Glomerular endothelial cell (primary cell): ENCODE measurements at places on chromosomes 5 and 9.

DNA sequence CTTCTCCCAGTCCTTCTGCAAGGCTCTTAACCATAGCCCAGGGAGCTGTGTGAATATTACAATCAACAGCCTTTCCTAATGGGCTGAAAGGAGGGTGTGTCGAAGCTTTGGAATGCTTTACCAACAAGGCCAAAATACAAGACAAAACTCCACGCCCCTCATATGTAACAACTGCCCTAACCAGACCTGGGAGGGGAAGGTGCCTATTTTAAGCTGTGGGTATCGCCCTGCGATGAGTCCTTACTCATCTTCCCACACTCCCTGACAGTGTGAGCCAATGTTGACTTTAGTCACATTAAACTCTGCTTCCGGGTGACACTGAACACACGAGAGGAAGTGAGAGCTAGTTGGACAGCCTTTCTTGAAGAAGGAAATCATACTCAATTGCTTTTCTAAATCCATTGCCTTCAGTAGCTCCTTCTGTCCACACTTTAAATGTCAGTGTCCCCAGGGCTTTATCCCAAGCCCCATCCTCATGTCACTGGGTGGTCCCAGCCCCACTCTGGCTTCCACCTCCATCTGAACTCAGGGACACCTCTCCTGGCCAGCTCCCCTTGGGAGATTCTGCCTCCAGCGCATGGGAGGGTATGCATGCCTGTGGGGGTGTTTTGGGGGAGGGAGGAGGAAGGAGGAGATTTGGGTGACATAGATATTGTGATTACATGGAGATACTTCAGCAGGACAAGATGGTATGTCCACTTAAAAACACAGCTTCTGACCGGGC is 6.5 kb upstream of the TBC1D9B start:
- DNase-seq = no peak

DNA sequence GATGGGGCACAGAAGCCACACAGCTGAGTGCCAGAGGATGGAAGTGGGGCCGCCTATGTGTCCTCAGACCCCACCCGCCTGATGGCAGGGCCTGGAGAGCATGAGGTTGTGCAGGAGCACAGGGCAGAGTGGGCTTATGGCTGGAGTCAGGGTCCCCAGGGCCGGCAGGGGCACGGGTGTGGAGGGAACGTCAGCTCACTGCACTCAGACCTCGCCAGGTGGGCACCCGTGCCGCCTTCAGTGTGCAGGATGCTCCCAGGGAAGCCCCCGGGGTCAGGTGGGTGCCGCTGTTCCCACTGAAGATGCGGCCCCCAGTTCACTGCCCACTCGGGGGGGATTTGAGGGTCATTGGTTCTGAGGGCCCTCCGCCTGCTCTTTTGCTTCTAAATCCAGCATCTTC is 34.9 kb downstream of the EXOC3 start:
- DNase-seq = no peak

DNA sequence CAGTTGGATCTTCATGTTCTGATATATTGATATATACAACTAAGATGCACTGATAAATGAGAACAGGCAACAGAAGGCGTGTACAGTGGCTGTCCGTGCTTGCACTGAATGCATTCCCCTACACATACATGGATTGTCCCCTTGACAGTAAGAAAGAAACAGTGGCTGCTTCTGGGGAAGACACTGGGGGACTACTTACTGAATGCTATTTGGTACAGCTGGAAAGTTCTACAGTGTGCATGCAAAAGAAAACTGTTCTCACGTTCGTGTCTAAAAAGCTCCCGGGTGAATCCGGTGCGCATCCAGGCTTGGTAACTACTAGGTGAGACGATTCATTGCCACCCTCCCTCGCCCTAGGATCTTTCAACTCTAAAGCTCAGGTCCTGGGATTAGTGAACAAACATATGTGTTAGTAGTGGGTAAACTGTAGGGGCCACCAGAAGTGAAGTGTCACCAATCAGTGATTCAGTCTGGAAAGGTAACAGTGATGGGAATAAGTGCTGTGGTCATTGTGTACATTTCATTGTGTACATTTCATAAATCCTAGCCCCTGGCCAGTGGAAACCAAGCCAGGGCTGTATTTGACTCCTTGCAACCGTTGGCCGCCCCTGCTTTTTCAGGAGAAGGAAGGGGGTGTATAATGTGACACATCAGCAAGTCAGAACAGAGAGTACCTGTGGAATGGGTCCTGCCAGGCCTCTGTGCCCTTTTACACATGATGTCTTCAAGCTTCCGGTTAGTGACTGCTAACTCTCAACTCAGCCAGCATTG is 46.3 kb upstream of the BOD1 start:
- DNase-seq = no peak

DNA sequence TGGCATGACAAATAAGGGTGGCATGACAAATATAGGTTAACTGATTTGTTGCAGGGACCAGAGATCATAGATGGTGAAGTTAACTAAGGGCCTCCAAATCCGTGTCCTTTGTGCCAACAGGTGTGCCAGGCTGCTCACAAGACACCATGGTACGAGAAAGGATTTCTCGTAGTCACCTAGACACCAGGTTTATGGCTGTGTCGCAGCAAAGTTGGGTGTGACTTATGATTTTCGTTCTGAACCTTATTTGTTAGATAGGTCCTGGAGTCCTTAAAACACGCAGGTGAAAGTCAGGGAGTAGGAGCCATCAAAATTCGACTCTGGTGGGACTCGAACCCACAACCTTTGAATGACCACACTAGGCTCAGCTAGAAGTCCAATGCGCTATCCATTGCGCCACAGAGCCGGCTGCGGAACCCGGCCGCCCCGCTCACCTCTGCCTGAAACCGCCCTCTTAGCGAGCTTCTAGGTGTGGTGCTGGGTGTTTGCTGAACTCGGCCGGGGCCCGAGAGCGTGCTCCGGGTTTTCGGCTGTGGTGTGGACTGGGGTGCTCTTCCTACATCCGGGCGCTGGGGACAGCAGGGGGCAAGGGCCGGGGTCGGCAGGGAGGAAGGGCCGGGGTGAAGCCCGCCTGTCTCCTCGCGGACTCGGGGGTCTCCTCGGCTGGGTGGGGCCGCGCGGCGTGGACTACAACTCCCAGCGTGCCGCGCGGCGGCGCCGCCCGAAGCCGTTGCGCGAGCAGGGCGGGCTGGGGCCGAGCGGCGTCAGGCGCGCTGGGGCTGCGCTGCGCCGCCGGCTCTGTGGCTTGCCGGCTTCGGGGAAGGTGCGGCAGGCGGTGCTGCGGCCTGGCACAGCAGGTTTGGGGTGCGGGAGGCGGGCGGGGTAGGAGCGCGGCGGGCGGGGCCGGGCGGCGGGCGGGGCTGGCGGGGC is at the start of gene SLC27A4:
TSS of gene SLC27A4 (plus strand) at position 767 of the 930 bp plus-strand sequence. CDS start 2,606 bp downstream, outside the sequence.
- DNase-seq = no peak

DNA sequence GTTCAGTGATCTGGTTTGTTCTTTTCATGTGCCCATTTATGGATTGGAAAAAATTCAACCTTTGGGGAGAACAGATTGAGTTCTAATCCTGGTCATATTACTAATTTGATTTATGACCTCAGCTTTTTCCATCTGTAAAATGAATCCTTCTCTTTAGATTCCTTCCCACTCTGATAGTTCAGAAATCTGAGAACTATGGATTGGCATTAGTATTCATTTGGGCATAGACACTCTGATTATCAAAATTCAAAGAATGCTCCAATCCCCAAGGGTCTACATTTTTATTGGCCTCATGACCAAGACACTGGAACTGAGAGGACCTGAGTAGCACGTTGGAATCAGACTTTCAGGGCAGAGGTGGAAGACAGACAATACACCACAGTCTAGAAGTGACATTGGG is 405.9 kb upstream of the PAPPA start:
- DNase-seq = no peak

DNA sequence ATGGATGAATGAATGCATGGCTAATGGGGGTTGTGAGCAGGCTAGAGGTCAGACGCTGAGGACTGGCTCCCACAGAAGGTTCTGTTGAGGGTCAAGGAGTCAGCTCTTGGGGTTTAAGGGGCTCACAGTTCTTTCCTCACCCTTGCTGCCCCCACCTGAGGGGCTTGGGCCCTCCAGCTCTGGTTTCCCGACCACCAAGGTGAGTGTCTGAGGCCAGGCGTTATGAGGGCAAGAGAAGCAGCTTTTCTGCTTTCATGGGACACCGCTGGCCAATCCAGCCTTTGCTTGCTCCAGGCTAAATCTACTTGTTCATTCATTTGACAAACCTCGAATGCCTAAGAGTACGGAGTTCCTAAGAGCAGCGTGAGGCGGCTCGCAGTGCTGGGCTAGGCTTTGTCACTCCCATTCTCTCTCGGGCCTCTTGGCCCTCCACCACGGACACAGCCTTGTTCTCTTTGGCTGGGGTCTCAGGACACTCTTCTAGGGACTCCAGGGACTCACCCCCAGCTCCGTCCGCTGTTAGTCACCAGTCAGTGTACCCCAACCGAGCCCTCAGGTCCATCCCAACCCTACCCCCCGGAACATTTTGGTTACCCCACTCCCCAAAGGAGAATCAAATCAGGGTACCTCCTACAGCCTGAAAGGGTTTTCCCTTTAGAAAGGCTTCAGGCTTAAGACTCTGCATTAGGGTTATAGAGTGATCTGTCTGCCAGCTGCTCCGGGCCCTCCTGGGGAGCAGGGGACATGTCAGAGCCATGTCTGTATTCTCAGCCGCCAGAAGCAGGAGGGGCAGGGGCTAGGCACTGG is 210.1 kb upstream of the MVB12B start:
- no peak for DNase-seq

DNA sequence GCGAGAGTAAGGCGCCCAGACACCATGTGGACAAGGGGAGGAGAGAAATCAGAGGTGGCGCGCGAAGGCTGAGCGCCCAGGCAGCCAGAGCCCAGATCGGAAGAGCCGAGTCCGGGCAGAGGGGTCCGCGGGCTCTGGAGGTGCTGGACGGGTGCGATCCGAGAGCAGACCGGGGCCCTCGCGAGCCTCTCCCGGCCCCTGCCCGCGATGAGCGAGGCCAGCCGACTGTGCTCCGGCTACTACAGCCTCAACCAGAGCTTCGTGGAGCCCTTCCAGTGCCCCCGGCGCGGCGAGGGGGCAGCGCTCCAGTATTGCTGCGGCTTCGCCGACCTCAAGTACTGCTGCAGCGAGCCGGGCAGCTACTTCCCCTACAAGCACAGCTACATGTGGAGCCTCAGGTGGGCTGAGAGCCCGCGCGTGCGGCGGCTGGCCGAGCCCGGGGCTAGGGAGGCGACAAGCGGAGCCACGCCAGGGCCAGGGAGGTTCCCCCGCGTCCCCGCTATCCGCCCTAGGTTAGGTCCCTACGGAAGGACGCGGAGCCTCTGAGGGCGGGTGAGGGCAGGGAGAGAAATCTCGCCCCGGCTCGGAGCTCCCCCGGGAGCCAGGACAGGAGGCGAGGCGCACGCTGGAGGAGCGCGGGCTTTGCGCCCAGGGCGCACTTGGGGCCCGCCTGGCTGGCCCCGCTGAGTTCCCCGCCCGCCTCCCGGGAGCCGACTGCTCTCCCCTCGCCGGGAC is at the start of gene SHISAL2B:
TSS of gene SHISAL2B (plus strand) at position 87 of the 735 bp plus-strand sequence. CDS start at position 208, 121 bp downstream.
- DNase-seq = no peak

- DNase-seq = no peak
Measured at GRCh38 chr5:150116667-150117400, 30.5 kb upstream of the CSF1R start.

DNA sequence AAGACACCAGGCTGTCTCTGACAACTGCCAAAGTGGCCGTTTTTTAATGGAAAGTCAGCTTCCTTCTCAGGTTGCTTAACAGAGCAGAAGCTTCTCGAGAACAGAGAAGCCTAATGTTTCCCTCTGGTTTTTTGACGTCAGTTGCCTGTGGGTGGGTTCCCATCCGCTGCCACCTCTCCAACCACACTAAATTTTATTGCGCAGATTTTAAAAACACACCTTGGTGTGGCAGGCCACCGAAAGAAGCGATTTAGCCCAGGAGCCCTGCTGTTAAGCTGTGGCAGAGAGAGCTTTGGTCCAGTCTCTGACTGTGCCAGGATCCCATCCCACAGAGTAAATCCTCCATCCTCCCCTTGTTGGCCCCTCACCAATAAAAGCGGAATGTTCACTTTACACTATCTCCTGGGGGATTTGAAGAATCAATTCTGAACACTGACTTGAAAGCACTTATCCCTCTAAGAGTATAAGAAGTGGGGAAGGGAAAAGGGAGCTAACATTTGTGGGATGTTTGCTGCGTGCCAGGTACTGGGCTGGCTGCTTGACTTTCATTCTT is 181.6 kb downstream of the AOPEP start:
- DNase-seq = no peak
